ENCODE measurements at places on chromosomes 7 and 10.
A peak's percentile ranks its signal among the peaks of the same experiment; 100 is the strongest.

DNA sequence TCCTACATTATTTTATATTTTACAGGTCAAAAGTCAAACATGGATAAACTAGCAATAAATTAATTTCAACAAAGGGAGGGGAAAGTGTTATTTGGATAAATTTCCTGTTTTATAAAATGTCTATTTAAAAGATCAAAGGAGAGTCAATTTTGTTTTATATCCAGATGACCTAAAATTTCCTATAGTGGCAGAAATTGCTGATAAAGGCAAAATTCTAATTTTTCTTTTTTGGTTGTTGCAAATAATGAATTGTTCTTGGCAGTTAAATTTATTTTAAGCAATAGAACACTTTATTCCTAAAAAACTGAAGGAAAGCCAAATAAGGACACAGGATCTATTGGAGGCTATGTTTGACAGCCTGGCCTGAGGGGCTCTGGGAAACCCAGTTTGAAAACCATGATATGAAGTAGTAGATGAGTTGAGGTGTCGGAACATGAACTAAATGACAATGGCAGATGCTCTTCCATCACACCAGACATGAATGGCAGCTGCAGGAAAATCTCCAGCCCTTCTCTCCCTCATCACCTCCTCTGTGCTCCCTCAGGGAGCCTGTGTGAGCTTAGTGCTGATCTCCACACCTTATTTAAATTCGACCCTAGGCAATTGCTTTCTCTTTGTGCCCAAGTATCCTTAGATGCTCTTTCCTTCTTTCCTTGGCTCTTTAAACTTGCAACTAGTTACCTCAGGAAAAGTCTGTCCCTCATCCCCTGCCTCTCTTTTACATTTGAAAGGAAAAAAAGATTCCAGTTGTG lies 395.0 kb downstream of the THSD7A start:
- DNase-seq: no peak

DNA sequence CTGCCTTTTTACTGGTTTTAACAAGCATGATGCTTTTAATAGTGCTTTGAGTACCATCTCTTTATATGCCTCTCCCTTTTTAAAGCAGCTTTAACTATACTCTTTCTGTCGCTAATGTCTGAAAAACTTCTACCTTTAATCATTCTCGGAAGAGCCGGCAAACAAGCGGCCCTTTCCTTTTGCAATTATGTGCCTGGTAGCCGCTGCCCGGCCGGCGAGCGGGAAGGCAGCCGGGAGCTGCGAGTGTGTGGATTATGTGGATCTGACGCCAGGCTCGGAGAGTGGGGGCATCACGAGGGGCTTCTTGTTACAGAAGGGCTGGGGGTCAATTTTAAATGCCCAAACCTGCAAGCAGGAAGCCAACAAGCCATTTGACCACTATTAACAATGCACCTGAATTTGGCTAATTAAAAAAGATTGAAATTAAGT lies 120.9 kb downstream of the BUB3 start:
- peak; percentile 52 for DNase-seq

DNA sequence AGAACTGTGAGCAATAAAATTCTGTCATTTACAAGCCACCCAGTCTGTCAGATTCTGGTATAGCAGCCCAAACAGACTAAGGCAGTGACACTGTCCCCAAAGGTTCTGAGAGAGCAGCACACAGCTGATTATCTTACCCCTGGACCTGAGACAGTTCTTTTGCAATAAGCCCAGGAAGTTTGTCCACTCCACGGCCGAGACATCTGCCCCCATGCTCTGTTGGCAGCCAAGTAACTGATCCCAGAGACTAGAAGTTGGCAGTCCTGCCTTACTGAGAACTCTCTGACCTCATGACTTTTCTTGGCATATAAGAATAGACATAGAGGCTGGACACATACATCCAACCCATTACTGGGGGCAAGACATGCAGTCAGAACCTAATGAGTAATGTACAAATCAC lies 243.0 kb upstream of the GRB10 start:
- no peak for DNase-seq

DNA sequence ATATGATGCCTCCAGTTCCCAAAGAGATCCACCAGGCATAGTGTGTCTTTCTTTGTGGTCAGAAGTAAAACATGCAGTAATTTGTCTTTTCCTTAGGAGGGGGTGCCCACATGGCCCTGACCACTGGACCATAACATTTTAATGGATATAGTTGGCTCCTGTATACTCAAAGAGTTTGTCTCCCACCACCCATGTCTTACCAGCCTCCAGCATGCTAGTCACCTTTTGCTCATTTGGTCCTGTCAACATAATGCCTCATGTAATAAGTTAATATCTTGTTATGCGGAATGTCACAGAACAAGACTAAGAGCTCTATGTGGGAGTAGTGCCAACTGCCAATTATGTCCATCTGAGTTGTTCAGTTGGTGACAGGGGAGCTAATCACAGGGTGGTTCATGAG lies 83.4 kb upstream of the IFRD1 start:
- DNase-seq: no peak

DNA sequence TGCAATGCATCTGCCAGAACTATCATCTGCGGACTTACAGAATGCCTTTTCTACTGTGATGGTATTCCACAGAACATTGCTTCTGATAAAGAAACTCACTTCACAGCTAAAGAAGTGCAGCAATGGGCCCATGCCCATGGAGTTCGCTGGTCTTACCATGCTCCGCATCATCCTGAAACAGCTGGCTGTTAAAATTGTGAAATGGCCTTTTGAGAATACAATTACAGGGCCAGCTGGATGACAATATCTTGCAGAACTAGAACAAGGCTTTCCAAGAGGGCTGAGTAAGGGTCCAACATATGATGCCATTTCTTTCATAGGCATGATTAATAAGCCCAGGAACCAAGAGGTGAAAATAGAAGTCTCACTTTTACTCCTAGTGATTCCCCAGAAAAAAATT lies 104.1 kb upstream of the ADCY1 start:
- no peak for DNase-seq

GRCh38 chr10:77603534-77603927 lies 34.1 kb downstream of the KCNMA1 start:
- peak; percentile 55 for DNase-seq

GRCh38 chr7:82156168-82156567 lies 287.4 kb downstream of the CACNA2D1 start:
- peak; percentile 96 for DNase-seq

GRCh38 chr7:94540428-94540827 lies 30.8 kb downstream of the CASD1 start:
- no peak for DNase-seq

DNA sequence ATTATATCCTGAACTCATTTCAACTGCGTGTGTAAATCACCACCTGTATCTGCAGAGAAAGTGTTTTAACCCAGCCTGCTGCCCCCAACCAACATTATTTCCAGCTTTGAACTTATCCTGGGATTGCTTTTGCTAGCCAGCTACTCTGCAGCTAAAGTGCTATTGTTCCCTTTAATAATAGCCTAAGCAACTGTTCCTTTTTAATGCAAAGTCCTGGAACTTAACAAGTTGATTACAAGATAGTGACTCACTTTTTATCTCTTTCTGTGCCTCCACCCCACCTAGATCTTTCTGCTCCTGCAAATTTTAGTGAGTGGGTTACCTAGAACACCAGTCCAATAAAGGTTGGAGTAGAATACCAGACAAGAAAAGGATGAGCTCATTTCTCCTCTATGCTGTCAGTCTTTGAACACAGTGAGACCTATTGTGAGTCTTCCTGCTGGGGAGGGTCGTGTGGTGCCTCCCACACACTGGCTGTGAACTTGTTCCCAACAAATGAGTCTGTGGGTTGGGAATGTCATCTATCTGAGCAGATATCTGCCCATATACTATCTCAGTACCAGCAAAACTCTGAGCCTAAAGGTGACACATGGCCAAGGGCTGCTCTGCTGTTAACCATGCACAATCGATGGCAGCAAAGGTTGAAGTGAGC lies 137.7 kb downstream of the FAM204A start:
- no peak for DNase-seq
